ENCODE measurements at places on chromosomes 7 and 10. TPM values are rescaled to one million over a fixed set of nuclear protein-coding genes. Genes with fewer than 3 reads are reported as not detected.

Gene SPACDR
- not detected for polyA plus RNA-seq

Gene NYAP1
- polyA plus RNA-seq: 70.1 TPM

Gene NUPR2
- polyA plus RNA-seq: not detected

Gene GIMAP6
- polyA plus RNA-seq: not detected

Gene PSD
- polyA plus RNA-seq: 68.8 TPM

Gene KCND2
- polyA plus RNA-seq: 11.0 TPM

Gene PANK1
- 15.4 TPM for polyA plus RNA-seq

Gene TMEM176B
- 3.0 TPM for polyA plus RNA-seq

Gene NRG3
- polyA plus RNA-seq: 12.7 TPM

Gene LIPN
- not detected for polyA plus RNA-seq

Gene TRIP6
- 2.1 TPM for polyA plus RNA-seq

Gene GAD2
- 200 TPM for polyA plus RNA-seq

Gene KIAA1217
- 0.20 TPM for polyA plus RNA-seq
